Right renal cortex interstitium (tissue), 3 donors: ENCODE measurements at places on chromosomes 7 and 10. TPM values are rescaled to one million over a fixed set of nuclear protein-coding genes. Genes with fewer than 3 reads are reported as not detected.

The ZNF467 gene
- polyA plus RNA-seq: 23.0 TPM

The ANKRD2 gene
- 0.54 TPM for polyA plus RNA-seq

The GDF2 gene
- not detected for polyA plus RNA-seq

The CFTR gene
- 4.1 TPM for polyA plus RNA-seq

The BLVRA gene
- polyA plus RNA-seq: 66.9 TPM

The HYCC1 gene
- polyA plus RNA-seq: 22.5 TPM

The ACSM6 gene
- 0.12 TPM for polyA plus RNA-seq

The GPR15LG gene
- polyA plus RNA-seq: 0.36 TPM

The IRF5 gene
- 7.2 TPM for polyA plus RNA-seq

GRCh38 chr7:80467069-80467468, 44.8 kb downstream of the GNAT3 start:
- no peak for DNase-seq

GRCh38 chr10:102542800-102543418, 39.1 kb downstream of the SUFU start:
- no peak for DNase-seq

GRCh38 chr7:76393116-76394031, 16.1 kb downstream of the SSC4D start:
- DNase-seq: peak; percentile 76

DNA sequence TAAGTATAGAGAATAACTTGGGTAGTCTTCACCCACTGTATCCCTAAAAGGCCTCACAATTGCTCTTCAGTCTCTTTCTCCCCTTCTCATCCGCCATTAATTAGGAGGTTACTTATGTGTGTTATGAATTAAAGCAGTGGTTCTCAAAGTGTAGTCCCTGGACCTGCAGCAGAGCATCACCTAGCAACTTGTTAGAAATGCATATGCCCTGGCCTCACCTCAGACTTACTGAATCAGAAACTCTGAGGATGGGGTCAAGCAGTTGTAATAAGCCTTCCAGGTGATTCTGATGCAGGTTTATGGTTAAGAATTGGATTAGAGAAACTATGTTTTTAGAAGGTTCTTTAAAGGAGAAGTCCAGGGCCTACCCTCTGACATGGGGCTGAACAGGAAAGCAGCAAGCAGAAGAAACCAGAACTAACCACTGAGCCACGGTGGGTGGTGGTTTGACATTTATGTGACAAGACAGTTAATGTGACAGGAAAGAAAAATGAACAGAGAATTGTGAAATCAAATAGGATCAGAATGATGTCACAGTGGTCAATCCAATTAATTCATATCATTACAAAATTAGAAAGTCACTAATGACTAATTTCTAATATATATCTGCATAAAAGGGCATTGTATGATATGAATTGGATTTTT, 37.6 kb downstream of the ENTPD1 start:
- DNase-seq: no peak

DNA sequence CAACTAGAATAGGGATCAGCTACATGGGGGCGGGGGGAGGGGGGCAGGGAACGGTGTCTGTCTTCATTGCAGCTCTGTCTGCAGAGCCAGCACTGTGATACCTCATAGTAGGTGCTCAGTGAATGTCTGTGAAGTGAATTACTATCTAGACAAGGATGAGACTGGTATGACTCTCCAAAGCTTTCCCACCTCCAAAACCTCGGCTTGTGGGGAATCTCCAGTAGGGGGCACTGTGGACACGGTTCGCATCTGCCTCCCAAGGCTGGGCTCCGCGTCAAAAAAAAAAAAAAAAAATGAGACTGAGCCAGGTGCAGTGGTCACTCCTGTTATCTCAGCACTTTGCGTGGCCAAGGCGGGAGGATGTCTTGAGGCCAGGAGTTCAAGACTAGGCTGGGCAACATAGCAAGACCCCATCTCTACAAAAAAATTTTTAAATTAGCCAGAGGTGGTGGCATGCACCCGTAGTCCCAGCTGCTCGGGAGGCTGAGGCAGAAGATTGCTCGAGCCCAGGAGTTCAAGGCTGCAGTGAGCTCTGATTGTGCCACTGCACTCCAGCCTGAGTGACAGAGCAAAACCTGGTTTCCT, 9.6 kb downstream of the TRIM56 start:
- no peak for DNase-seq

- DNase-seq: no peak
Observed at GRCh38 chr7:40746841-40747556, 612.2 kb downstream of the SUGCT start.

DNA sequence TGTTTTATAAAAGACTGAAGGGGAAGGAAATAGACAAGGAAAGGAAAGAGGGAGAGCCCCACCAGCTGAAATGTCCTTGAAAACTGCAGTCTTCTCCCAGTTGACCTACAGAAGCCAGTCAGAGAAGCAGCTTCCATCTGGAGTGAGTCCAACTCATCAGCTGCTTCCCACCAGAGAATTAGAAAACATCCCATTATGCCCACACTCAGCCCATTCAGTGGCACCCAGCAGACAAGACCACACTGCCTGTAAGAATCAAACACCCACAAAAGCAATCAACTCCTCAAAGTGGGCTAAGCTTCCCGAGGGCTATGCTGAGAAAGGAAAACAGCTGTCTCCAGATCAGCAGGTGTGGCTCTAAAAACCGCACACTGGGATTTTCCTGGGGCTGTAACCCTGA, 29.6 kb upstream of the TMEM213 start:
- DNase-seq: no peak

DNA sequence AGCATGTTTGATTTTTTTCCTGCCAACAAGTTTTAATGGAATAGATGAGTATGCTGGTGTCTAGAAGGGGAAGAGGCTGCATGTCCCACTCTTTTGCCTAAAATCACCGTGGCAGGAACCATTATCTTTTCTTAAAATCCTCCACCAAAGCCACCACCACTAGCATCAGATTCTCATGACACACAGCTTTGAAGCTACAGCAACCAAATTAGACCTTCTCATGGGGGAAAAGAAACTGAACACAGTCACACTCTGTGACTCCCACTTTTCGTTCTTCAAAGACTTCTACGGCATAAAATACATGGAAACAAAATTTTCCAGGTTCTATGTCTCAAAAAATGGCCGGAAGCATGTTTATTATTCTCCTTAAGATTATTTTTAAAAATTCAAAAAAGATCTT, 81.8 kb downstream of the SGMS1 start:
- no peak for DNase-seq

DNA sequence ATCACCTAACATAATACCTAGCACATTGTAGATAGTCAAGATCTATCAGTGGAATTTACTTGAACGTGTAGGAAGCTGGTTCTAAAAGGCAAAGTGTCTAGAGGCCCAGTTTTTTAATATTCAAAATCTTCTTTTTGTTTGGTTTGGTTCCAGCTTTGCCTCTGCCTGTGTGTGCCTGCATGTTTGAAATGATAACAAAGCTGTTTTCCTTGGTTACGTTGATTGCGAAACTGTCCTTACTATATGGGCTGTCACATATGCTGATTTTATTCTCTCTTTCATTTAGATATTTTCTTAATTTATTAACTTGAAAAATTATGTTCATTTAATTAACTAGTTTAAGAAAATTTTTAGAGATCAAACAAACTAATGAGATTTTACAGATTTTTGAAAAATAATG, 237.3 kb downstream of the SEMA3A start:
- no peak for DNase-seq

DNA sequence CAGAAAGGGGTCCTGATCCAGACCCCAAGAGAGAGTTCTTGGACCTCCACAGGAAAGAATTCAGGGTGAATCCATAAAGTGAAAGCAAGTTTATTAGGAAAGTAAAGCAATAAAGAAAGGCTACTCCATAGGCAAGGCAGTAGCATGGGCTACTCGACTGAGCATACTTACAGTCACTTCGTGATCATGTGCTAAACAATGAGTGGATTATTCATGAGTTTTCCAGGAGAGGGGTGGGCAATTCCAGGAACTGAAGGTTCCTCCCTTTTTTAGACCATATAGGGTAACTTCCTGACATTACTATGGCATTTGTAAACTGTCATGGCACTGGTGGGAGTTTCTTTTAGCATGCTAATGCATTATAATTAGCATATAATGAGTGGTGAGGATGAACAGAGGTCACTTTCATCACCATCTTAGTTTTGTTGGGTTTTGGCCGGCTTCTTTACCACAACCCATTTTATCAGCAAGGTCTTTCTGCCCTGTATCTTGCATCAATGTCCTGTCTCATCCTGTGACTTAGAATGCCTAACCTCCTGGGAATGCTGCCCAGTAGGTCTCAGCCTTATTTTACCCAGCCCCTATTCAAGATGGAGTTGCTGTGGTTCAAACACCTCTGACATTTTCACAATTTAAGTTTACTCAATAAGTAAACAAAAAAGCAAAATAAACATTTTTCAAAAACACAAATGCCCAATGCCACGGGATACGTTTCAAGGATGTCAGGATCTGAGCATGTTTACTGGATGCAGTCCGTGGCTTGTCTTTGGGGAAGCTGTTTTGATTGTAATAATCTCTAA, 37.0 kb downstream of the ALOX5 start:
- DNase-seq: no peak

DNA sequence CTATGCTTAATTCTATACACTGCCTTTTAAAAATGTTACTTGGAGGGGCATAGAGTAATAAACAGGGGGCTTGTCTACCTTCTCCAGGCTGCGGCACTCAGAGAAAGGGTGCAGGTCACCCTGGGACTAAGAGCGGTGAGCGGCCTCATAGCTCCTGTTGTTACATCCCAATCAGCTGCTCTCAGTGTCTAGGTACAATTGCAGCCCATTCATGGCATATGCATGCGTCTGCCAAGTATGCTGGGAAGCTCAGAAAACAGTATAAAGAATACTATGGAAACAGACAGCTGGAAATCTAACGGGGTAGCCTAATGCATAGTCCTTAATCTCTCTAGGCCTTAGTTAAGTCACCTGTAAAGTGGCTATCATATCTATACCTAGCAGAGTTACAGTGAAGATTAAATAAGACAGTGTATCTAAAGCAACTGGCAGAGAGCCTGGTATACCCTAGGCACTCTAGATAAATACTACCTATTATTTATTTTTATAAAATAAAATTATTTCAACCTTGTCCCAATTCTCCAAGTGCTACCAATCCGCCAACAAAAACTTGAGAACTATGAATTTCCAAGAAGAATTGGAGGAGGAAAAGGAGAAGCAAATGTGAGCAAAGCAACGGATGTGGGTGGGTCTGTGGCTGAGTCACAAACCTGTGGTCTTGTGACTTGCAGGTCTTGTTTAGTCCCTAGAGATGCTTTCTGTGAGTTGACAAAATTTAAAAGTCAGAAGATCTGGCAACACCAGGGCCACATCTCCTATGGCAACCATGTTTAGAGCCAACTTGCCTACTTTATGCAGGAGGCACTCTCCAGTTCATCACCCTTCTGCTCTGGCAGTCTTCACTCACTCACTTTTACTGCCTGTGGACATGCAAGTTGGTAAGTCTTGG, 183.0 kb downstream of the RAPGEF5 start:
- no peak for DNase-seq

- DNase-seq: no peak
Observed at GRCh38 chr7:33504266-33504665, 374.9 kb downstream of the BBS9 start.

GRCh38 chr7:134996097-134996550, 9.8 kb downstream of the AGBL3 start:
- DNase-seq: no peak

- DNase-seq: no peak
Observed at GRCh38 chr10:13871776-13872175, 285.0 kb downstream of the PRPF18 start.

GRCh38 chr7:132192809-132193208, 383.5 kb downstream of the PLXNA4 start:
- no peak for DNase-seq

GRCh38 chr7:133633055-133633454, 380.2 kb downstream of the EXOC4 start:
- no peak for DNase-seq

- no peak for DNase-seq
Observed at GRCh38 chr7:102916426-102916825, 3.6 kb downstream of the LRRC17 start.

GRCh38 chr7:29593459-29593858, 29.8 kb downstream of the PRR15 start:
- DNase-seq: no peak

DNA sequence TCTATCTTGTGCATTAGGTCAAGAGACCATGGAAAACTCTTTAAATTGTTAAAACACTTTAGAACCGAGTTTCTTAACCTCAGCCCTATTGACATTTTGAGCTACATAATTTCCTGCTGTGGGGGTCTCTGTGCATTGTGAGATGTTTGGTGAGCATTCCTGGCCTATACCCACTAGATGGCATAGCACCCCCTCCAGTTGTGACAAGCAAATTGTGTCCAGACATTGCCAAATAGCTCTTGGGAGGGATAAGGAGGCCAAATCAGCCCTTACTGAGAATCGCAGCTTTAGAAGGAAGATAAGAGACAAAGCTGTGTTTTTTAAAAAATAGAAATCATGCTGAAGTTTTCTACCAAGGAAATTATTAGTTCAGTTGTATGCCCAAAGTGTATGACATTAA, 1158.5 kb upstream of the C7orf33 start:
- no peak for DNase-seq

GRCh38 chr7:97179454-97180104, 62.1 kb downstream of the SDHAF3 start:
- peak; percentile 10 for DNase-seq

- no peak for DNase-seq
Observed at GRCh38 chr10:7464691-7465090, 53.9 kb upstream of the SFMBT2 start.

- DNase-seq: no peak
Observed at GRCh38 chr7:90455163-90456030, 14.0 kb upstream of the PTTG1IP2 start.

DNA sequence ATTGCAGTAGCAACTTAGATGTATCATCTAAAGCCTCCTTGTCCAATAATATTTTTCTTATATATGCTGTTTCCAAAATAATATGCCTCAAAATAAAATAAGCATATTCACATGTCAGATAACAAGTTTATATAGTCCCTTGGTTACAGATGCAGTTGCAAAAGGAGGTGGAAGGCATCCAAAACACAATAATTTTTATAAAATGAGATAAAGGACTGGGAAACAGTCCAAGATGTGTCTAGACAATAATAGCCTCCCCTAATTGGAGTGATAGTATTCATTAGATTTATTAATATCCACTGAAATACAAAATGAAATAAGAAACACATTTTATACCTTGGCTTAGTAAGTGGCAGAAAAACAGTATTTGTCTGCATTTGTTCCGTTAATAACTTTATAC, 30.3 kb downstream of the BCAP29 start:
- no peak for DNase-seq

GRCh38 chr10:5546891-5547680, 22.3 kb downstream of the CALML3 start:
- no peak for DNase-seq

- DNase-seq: no peak
Observed at GRCh38 chr10:32982293-32982709, 24.3 kb upstream of the ITGB1 start.

- no peak for DNase-seq
Observed at GRCh38 chr7:24341691-24342413, 57.9 kb downstream of the NPY start.

GRCh38 chr7:139255290-139255689, 24.3 kb downstream of the UBN2 start:
- no peak for DNase-seq

GRCh38 chr10:31261511-31262311, 57.3 kb upstream of the ZEB1 start:
- DNase-seq: peak; percentile 20
